ENCODE measurements at places on chromosomes 6 and 20.

DNA sequence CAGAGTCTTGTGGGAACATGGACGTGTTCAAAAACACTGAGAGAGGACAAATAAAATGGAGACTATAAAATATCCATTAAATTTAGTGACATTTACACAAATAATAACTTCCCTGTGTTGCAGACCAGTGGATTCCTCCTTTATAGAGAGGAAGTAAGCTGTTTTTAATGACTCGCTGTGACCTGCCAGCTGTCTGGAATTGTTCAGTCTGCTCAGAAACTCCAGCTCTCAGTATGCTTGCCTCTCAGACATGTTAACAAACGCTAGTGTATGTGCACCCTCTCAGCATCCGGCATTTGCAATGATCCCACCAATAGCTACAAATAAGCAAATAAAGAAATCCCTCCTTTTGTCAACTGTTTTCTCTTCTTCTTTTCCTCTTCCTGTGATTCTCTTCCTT is 158.0 kb upstream of the TCF21 start:
- no peak for DNase-seq

- DNase-seq, result no peak
These were observed 5.9 kb downstream of the NUDT3 start for GRCh38 chr6:34386316-34387137.

GRCh38 chr6:143680141-143680540 is 2.4 kb downstream of the PHACTR2 start:
- DNase-seq, result no peak

DNA sequence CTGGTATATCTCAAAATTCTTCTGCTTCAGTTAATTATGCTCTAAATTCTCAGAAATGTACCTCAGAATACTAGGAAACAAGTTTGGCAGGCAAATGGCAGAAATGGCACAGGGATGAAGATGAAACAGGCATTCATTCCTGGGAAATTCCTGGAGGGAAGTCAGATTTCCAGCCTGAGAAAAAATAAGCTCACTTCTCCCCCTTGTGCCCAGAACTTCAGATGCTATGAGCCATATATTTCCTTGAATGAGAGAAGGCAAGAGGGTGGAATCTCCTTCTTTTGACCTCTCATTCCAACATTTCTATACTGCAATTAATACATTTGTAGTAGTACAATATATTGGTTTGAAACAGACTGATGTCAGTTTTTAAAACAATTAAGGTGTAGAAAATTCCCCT is 22.8 kb downstream of the RGS17 start:
- no peak for DNase-seq

- no peak for DNase-seq
These were observed 52.3 kb upstream of the TMEM170B start for GRCh38 chr6:11485271-11485670.

DNA sequence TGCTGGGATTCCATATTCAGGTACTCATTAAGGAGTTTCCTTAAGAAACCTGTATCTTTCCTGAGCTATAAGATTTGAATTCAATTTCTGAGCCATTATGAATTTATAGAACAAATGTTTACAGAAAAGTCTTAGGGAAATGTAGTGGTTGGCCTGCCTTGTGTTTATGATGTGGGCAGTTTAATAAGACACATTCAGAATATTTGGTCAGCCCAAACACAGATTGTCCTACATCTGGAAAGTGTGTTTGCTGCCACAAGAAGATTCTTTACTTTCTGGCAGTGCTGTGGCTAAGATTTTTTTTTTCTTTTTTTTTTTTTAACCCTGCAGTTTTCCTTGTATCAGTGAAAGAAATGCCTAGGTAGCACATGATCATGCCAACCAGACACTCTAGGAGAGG is 15.2 kb downstream of the TBX18 start:
- no peak for DNase-seq

- DNase-seq, result peak; percentile 28
These were observed 78.1 kb upstream of the TRAF3IP2 start for GRCh38 chr6:111683749-111684267.
